ENCODE measurements at places on chromosomes 1 and 21.

DNA sequence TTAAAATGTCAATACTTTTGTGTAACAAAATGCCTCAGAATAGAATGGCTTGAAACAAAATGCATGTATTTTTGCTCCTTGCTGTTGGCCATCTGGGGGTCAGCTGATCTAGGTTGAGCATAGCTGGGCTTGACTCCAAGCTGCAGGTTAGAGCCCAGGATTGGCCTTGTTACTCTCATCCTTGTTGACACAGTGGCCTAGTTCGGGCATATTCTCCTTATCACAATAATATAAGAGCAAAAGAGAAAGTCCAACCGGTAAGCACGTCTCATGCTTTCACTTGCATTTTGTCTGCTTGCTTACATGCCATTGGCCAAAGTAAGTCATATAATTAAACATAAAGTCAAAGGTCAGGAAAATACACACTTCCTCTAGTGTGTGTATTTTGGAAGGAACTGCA is 456.2 kb downstream of the KCNT2 start:
- no peak for DNase-seq

DNA sequence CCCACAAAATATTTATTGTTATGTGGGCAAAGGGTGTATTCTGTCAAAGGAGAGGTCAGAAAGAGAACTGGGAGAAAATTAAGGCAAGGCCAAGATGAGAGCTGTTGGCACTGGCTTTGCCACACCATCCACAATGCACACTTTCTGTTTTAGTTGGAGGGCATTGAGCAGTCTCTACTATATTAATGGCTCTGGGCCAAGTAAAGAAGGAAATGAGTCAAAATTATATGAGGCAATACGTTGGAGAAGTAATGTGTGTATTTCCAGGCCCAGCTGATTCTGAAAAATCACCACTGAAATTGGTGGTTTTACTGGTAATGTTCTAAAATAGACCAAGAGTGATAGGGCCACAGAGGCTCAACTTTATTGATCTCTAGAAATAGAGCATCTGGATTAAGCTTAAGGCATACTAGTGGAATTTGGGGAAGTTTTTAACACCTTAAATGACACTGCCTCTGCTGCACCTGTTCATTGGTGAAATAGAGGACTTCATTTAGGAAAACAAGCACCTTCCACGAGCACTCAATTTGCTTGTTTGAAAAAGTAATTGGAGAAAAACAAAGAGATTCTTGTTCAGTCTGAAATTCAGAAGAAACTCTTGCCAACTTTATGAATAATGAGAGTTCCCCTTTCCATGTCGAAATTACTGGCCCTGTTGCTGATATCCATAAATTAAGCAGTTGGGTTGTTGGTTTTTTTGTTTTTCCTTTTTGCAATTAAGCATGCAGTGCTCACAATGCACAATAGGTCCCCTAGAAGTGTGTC is 424.9 kb downstream of the ADGRL2 start:
- no peak for DNase-seq

GRCh38 chr1:8147956-8148355 is 121.8 kb upstream of the ERRFI1 start:
- DNase-seq, result no peak

- DNase-seq, result no peak
Measured at GRCh38 chr1:42085596-42085995, 67.6 kb upstream of the GUCA2B start.

GRCh38 chr1:113786069-113786468 is 26.2 kb downstream of the RSBN1 start:
- DNase-seq, result no peak

- peak; percentile 86 for DNase-seq
Measured at GRCh38 chr21:33362044-33362555, 37.3 kb downstream of the IFNAR1 start.

GRCh38 chr1:68745011-68745410 is 248.1 kb upstream of the DEPDC1 start:
- DNase-seq, result no peak

GRCh38 chr1:40774266-40774998 is 9.2 kb upstream of the KCNQ4 start:
- DNase-seq, result peak; percentile 54

DNA sequence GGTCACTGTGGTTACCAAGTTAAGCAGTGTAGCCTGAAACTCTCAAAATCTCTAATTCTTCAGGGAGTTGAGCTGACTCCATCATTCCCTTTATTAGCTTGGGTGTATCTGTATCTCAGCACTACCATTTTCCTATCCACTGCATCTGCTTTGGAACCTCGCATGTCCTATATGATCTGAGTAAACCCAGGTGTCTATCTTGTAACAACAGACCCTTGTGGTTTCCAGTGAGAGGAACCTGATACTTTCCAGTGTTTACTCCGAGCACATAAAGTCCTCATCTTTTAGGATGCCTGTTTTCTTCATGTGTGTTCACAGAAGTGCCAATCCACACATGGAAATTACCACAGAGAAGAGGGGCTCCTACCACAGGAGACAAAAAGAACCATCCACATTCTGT is 650.4 kb downstream of the LMO4 start:
- no peak for DNase-seq

- DNase-seq, result no peak
Measured at GRCh38 chr21:35488946-35489345, 439.8 kb upstream of the RUNX1 start.

GRCh38 chr1:55326496-55327243 is 111.5 kb upstream of the USP24 start:
- DNase-seq, result no peak

GRCh38 chr1:12669529-12670068 is 25.7 kb downstream of the AADACL4 start:
- no peak for DNase-seq

All from CD4-positive, alpha-beta T cell treated with Interleukin-1 beta for 1 hour (primary cell).